ENCODE measurements at places on chromosomes 4 and X.

- no peak for DNase-seq
Observed at GRCh38 chr4:156201050-156201449, 247.4 kb upstream of the CTSO start.

DNA sequence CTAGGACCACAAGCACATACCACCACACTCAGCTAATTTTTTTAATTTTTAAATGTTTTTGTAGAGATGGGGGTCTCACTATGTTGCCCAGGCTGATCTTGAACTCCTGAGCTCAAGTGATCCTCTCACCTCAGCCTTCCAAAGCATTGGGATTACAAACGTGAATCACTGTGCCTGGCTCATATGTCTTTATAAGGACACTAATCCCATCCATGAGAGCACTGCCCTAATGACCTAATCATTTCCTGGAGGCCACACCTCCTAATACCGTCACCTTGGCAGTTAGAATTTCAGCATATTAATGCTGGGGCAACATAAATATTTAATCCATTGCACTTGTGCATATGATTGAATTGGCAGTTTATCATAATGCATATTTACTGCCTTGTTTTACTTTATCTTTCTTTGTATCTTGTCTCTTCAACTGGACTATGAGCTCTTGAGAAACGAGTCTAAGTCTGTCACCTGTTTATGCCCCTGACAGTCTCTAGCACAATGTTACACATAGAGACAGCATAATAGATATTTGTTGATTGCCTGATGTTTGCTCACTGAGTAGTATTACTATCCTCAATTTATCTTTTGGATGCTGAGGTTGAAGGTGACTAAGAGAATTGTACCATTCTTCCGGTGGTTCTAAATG lies 172.0 kb downstream of the AASDH start:
- DNase-seq, result no peak

DNA sequence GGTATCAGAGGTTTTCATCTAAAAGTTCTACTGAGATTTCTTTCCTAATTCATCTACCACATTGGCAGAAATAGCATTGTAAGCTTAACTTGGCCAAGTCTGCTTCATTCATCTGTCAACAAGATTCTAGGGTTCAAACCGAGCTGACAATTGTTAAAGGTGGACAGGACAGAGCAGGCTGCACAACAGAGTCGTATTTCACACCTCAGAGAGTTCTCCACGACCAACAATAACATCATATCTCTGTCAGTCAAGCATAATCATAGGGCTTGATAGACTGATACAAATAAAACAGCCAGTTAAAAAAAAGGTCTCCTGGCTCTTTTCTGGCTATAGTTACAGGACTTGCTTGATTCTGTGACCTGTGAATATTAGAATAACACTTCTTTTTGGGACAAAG lies 259.2 kb downstream of the COL25A1 start:
- no peak for DNase-seq

- DNase-seq, result no peak
Observed at GRCh38 chrX:50827996-50828395, 14.0 kb upstream of the SHROOM4 start.

DNA sequence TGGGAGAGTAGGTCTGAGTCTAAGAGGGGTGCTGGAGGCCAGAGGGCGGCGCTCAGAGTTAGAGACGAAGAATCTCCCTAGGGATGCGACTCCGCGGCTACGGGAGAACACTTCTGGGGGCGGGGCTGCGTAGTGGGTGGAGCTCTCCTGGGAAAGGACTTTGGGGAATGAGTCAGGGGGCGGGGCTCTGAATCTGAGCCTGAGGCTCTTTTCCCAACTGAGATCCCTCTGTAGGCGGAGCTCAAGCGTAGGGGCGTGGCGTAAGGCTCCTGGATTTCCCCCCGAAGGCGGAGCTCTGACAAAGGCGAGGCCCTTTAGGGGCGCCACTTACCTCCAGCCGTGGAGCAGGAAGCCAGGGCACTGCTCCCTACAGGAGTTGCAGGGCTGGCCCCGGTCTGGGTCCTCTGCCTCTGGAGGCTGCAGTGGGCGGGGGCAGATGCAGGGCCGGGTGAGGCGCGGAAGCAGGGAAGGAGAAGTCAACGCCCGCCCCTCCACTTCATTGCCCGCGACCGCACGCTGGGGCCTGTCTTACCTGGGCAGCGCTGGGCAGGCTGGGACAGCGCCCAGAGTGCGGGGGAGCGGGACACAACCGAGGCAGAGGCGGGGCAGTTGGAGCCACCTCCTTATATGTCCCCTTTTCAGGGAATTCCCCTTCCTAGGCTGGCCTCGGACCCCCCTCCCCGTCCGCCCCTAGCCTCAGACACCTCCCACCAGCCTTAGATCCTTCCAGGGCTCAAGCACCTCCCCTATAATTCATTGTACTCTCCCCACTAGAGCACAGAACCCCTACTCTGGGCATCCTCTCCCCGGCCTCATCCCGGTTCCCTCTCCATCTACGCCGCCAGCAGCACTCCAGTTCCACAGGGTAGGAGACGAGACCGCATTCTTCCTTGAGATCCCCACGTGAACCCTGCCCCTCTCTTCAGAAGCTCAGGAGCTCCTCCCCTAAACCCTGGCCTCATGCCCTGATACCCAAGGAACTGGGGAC lies 1.6 kb downstream of the PRICKLE3 start:
- DNase-seq, result peak; percentile 75

- DNase-seq, result no peak
Observed at GRCh38 chr4:83267121-83267829, 17.3 kb downstream of the COQ2 start.

- DNase-seq, result no peak
Observed at GRCh38 chrX:13808293-13808692, 8.6 kb downstream of the GPM6B start.

DNA sequence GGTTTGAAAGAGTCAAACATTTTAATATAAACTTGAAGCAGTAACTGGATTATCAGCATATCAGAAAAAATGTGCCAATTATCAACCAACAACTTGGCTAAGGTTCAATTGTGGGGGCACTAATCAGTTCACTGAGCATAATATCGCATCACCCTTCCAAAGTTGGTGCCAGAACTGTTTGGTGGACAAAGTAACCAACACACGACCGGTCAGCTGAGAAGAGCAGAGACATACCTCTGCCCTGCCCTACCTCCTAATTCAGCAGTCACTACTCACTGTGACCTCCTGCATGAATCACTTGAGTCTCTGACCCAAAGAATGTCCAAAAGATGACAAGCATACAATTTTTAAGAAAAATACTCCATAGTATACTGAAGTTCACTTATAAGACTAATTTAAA lies 53.2 kb downstream of the TSPAN5 start:
- DNase-seq, result no peak

DNA sequence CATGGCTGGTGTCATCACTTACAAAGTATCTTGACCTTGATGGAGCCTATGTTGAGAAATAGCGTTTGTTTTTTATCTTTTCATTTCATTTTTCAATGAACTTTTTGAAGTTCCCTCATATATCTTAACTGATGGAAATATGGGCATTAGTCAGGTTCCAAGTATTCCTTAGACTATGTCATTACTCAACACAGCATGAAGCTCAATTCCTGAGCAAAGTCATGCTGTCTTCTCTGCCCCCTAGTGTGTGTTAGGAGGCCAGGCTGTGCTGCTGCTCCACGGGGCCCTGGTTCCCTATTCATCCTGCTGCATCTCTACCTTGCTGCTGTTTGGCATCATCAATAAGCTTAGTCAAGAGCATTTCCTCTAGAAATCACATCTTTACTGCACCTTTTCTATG lies 40.9 kb downstream of the GPR143 start:
- DNase-seq, result no peak

DNA sequence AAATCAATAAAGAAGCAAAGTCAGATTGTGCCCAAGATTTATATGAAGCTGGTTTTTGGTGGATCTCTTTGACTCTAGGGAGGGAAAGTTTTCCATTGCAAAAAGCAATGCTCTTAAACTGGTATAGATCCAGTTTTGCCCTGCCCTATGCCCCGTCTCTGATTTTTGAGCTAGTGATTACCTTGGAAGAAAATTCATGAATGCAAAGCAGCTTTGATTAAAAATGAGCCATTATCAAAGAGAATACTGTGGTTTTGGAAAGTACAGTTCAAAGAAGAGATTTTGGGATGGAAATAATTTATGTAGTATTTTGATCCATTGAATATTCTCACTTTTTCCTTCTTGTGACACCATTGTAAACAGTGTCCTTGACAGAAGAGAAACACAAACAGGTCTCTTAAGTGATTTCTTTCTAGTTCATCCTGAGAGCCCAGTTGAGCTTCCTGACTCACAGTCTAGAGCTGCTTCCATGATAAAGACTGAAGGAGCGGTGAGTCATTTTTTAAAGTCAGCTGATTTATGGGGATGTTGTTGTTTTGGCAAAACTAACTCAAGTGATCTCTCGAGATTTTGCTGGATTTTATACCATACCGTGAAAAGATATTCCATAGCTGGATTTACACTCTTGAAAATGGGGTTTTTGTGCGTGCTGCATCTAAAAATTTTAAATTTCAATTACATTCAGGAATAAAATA lies 76.7 kb downstream of the AFF1 start:
- DNase-seq, result no peak

DNA sequence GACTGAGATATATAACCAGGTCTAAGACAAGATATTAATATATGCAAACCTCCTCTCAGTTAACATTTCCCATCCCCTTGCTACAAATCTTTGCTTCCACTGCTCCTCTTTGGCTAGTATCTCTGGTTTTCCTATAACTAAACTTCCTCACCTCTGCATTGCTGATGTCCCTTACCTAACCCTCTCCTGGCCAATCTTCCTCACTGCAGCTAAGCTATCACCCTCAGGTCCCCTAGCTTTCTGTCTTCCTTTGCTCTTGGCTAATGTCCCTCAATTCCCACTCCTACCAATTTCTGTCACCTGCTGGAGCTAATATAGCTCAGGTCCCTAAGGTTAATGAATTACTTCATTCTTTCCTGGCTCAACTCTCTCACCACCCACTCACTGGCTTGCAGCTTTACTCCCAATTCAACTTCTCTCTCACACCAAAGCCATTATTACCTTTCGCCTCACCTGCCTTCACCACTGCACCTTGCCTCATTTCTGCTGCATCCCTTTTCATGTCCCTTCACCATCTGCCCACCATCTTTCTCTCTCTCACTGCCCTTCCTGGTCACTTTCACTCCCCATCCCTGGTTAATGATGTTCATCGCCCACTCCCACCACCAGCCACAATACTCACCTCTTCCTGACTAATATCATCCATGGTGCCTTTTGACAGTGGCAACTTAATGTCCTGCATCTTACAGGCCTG lies 26.7 kb downstream of the SMC1A start:
- DNase-seq, result no peak

DNA sequence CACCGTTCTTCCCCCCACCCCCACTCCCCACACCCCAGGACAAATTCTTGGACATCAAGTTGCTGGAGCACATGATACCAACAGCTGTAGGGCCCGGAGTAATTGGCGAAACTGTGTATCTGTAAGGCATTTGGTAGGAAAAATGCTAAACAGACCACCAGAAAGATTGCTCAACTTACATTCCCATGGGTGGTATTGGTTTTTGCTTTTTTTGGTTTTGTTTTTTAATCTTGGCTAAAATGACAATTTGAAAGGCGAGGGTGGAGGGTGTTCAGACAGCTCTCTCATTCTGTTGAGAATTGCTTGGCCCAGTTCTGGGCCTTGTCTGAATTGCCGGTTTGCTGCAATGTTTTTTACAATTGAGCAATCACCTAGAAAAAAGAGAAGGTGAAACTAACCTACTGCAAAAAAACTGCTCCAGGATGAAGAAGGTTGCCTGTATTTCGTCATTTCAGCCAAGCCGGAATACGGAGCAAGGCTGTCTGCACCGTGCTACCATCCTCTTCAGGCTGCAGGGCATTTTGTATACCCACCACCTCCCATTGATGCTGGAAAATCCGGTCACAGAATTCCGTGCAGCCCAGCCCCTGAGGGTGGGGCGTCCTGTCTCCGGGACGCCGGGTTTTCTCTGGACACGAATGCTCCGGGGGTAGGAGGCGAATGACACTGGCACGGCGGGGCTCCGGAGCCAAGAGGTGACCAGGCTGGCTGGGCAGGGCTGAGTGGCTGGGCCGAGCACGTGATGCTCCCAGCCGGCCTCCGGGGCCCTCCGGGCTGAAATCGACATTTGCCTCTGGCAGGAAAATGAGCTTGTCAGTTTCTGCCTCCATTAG lies at the start of gene CLCN4:
TSS of gene CLCN4 (plus strand) at position 777 of the 833 bp plus-strand sequence. CDS start 28,058 bp downstream, outside the sequence.
- DNase-seq, result no peak

GRCh38 chrX:119880076-119880475 lies 8.4 kb downstream of the NDUFA1 start:
- DNase-seq, result no peak

DNA sequence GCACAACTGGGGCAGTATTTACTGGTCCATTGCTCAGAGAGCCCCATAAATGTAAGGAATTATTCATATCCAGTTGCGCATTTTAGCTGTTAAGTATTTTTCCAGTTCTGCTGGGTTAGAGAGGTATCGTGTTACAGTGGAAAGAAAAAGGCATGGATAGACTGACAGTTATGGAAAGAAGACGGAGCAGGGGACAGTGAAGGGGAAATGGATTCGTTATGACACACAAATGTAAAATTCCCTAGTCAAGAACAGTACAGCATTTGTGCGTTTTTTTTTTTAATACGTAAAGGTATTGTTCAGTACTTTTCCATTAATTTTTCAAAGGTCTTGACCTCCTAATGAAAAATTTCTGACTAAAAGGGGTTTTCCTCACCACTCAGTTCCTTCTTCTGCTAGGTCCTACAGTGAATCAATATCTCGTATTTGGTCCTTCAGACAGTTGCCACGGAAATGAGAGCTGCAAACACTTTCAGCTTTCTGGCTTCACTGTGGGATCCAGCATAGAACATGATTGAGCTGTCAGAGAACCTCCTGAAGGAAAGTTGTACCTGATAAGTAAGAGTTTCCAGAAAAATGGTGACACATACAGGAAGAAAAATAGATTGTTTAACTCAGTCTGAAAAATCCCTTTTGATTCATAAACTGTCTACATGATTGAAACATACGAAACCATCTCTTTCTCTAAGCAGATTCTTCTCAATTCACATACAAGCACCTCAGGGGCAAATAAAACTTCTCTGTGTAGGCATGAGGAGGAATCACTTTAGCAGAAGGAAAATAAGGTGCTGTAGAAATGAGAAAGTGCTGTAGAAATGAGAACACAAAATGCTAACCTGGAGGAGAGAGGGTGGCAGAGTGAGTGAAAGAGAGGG lies 21.8 kb upstream of the BBS12 start:
- DNase-seq, result no peak

- no peak for DNase-seq
Observed at GRCh38 chr4:47334652-47335051, 128.8 kb downstream of the COMMD8 start.
